ENCODE measurements at places on chromosomes 2 and 18. TPM values are rescaled to one million over a fixed set of nuclear protein-coding genes. Genes with fewer than 3 reads are reported as not detected.
A peak's percentile ranks its signal among the peaks of the same experiment; 100 is the strongest.

DNA sequence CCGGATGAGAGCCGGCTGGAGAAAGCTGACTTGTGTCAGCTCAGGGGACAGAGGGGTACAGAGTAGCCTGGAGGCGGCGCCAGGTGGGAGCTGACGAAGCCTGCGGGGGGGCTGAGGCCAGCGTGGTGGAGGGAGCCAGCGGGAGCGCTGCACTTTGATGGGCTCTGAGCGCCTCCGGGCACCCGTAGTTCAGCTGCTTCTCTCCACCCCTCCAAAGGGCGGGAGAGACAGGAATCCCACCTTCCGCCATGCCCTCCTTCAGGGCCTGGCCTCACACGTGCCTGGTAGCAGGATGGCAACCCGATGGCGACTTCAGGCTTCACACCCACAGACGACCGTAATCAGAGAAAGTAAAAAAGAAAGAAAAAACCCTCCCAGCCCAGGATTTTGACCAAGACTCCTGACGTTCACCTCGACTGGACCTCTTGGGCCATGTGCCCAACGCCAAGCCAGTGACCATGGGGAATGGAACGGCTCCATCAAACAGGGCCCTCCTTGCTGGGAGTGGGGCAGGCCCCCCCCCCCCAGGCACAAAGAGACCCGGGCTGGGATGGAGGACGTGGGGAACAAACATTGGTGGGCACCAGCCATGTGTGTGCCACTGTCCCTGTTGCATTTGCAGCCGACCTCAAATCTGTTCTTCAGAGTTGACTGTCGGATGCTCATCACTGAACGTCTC lies 60.7 kb upstream of the ASAP2 start:
- H3K27me3 ChIP-seq = no peaks in the 10 kb centered on the region
- peaks cover 58% of the 10 kb centered on the region for H3K4me1 ChIP-seq
- H3K4me3 ChIP-seq = no peak overlapping the region
- H3K36me3 ChIP-seq = no peaks in the 10 kb centered on the region

GRCh38 chr18:46711444-46711863 lies 45.4 kb downstream of the ST8SIA5 start:
- DNase-seq = no peak
- H3K4me3 ChIP-seq = no peak overlapping the region
- H3K27ac ChIP-seq = no peak overlapping the region
- H3K36me3 ChIP-seq = no peaks in the 10 kb centered on the region

GRCh38 chr18:79754831-79755351 lies 42.8 kb upstream of the KCNG2 start:
- H3K27me3 ChIP-seq = no peaks in the 10 kb centered on the region
- H3K36me3 ChIP-seq = 0 out of 2 replicates have a peak, but pooled peaks cover 6% of the 10 kb centered on the region
- H3K4me3 ChIP-seq = no peak overlapping the region
- H3K4me1 ChIP-seq = no peaks in the 10 kb centered on the region

GRCh38 chr2:137348301-137348700 lies 583.0 kb downstream of the THSD7B start:
- H3K27ac ChIP-seq = no peak overlapping the region
- H3K4me1 ChIP-seq = no peaks in the 10 kb centered on the region
- no peak overlapping the region for H3K4me3 ChIP-seq
- no peaks in the 10 kb centered on the region for H3K36me3 ChIP-seq
- H3K27me3 ChIP-seq = no peaks in the 10 kb centered on the region
- DNase-seq = no peak

- no peaks in the 10 kb centered on the region for H3K27me3 ChIP-seq
- no peak overlapping the region for H3K27ac ChIP-seq
- H3K4me1 ChIP-seq = peaks cover 6% of the 10 kb centered on the region
Measured at GRCh38 chr2:12964904-12965539, 248.3 kb downstream of the TRIB2 start.

DNA sequence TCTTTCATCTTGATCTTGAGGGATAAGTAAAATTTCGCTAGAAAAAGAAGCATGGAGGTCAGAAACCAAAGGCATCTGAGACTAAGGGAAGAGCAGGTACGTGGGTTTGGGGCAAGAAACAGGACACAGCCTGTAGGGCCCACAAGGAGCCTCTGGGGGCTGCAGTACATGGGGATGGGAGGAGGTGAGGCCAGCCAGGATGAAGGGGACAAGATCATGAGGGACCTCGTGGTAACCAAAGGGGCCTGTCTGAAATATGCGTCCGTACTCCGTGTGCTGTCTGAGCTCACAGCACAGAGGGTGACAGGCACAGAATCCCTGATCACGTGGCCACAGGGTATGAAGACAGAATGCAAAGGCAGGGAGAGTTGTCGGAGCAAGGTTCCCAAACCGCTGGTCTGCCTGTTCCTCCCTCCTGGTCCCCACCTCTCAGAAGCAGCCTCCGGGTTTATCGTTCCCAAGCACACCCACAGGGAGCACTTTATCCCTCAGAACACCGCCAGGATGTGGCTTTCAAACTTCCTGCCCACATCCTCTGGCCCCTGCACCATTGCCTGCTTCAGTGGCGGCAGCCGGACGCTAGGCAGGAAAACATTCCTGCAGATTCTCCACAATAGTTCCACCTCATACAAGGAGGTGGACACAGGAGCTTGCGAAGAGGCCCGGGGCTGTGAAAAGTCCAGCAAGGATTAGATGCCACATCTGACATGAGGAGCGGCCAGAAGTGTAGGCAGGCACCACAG lies 12.0 kb downstream of the TMEM163 start:
- no peaks in the 10 kb centered on the region for H3K27me3 ChIP-seq
- no peaks in the 10 kb centered on the region for H3K36me3 ChIP-seq
- H3K4me1 ChIP-seq = no peaks in the 10 kb centered on the region

GRCh38 chr2:30792521-30792920 lies 14.7 kb downstream of the CAPN13 start:
- H3K4me1 ChIP-seq = no peaks in the 10 kb centered on the region
- no peaks in the 10 kb centered on the region for H3K36me3 ChIP-seq
- H3K27ac ChIP-seq = no peak overlapping the region

GRCh38 chr2:122077771-122078170 lies 322.3 kb downstream of the TSN start:
- no peak overlapping the region for H3K27ac ChIP-seq
- H3K36me3 ChIP-seq = no peaks in the 10 kb centered on the region
- H3K4me3 ChIP-seq = no peak overlapping the region
- no peaks in the 10 kb centered on the region for H3K4me1 ChIP-seq
- H3K27me3 ChIP-seq = peaks cover 63% of the 10 kb centered on the region
- DNase-seq = no peak

- H3K4me1 ChIP-seq = peaks cover 11% of the 10 kb centered on the region
- no peaks in the 10 kb centered on the region for H3K36me3 ChIP-seq
- H3K27me3 ChIP-seq = no peaks in the 10 kb centered on the region
Measured at GRCh38 chr2:74406035-74406434, 15.4 kb downstream of the C2orf81 start.

GRCh38 chr2:72887032-72887739 lies at the start of gene SPR:
Gene SPR, plus strand, starts transcription at chr2:72887408. Its CDS starts 25 bp downstream, at chr2:72887433.
- H3K27me3 ChIP-seq = no peaks in the 10 kb centered on the region
- H3K4me3 ChIP-seq = peak within 1 kb of the TSS; percentile 85
- no peak within 1 kb of the TSS for H3K27ac ChIP-seq
- no peaks in the 10 kb centered on the region for H3K36me3 ChIP-seq
- DNase-seq = peak; percentile 45
- H3K4me1 ChIP-seq = peaks cover 21% of the 10 kb centered on the region

DNA sequence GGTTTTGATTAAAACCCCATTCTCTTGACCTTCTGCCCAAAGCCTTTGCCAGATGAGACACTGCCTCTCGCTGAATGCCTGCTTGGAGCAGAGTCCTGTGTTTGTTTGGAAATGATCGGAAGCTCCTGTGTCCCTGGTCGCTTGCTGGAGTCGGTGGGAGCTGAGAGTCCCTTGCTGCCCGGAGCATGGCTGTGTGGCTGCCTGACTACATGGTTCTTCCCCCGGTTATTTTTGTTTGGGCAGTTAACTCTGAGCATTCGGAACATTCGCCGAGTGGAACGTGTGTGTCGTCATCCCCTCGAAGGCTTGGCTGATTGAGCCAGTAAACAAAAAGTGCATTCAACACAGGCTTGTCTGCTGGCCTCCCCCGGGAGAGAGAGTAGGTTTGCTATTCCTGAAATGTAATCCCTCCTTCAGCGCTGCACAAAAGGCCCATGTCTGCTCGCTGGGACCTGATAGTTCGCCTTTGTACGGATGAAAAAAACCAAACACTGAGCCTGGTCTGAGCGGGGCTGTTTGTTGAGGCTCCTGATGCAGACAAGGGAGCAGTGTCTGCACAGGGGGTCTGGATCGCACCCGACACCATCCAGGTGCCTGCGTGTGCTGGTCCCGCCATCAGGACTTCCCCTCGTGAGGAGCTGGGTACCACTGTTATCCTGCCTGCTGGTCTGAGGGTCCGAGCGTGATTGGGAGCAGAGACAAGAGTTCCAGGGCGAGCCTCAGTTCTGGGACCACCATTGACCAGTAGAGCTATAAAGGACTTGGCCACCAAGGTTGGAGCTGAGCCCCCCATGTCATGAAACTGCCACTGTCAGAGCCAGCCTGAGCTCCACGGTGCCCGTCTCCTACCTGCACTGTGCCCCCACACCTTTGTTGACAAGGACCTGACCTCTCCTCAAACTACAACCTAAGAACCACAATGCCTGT lies 83.8 kb downstream of the AGAP1 start:
- DNase-seq = no peak
- no peaks in the 10 kb centered on the region for H3K36me3 ChIP-seq
- H3K4me3 ChIP-seq = no peak overlapping the region
- peaks cover 26% of the 10 kb centered on the region for H3K4me1 ChIP-seq

DNA sequence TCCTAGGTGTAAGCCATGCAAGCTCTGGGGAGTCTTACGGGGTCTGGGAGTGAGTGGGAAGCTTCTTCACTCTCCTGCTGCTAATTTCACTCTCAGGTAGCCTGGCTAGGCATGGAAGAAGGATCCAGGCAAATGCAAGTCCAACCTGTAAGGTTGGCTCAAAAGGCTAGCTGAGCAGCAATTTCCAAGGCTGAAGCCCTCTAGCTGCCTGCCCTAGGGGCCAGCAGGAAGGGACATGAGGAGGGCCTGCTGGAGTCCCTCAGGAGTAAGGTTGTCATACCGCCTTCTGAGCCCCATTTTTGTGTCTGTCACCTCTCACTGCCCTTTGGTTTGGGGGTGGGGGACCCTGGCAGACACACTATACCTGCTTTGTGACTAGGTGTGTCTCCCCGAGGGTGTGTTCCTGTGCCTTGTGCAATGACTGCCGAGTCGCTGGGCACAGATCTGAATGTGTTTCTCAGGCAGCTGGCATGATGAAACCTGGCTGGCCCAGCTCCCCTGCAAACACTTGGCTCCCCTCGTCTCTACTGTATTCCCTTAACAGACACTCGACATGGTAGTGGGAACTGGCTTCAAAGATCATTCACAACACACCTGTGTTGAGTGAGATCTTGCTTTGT lies 123.9 kb upstream of the FAM136A start:
- H3K27ac ChIP-seq = peak overlapping the region; percentile 60
- no peak overlapping the region for H3K4me3 ChIP-seq
- H3K27me3 ChIP-seq = no peaks in the 10 kb centered on the region

DNA sequence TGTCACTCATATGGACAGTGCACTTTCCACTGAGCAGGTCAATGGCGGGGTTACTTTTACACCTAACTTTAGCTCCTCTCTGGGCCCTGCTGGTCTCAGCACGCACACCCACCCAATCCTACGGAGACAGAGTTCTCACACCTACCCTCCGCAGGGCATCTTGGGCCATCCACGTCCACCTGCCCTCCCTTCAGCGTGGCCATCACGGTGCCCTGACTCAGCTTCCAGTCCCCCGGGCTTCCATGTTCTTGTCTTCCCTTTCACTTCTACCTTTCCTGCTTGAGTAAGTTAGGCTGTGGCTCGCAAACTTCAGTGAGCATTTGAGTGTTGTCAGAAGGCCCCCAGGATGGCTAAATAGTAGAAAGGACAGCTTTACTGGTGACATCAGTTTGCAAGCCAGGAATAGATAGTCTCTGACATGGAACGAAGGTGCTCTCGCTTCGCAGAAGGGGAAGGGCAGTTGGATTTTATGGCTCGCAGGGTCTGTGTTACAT lies 232.4 kb downstream of the SEPTIN10 start:
- no peaks in the 10 kb centered on the region for H3K36me3 ChIP-seq
- no peak overlapping the region for H3K4me3 ChIP-seq
- no peaks in the 10 kb centered on the region for H3K27me3 ChIP-seq
- H3K4me1 ChIP-seq = peaks cover under 1% of the 10 kb centered on the region

GRCh38 chr2:96103761-96104486 lies 12.4 kb downstream of the ADRA2B start:
- no peaks in the 10 kb centered on the region for H3K36me3 ChIP-seq
- no peaks in the 10 kb centered on the region for H3K4me1 ChIP-seq
- no peak overlapping the region for H3K4me3 ChIP-seq
- H3K27me3 ChIP-seq = peaks cover 21% of the 10 kb centered on the region
- DNase-seq = no peak
- H3K27ac ChIP-seq = no peak overlapping the region

- H3K4me3 ChIP-seq = no peak overlapping the region
- no peaks in the 10 kb centered on the region for H3K27me3 ChIP-seq
- DNase-seq = no peak
- peaks cover 35% of the 10 kb centered on the region for H3K4me1 ChIP-seq
- no peaks in the 10 kb centered on the region for H3K36me3 ChIP-seq
Measured at GRCh38 chr2:25697559-25698341, 24.4 kb upstream of the DTNB start.

DNA sequence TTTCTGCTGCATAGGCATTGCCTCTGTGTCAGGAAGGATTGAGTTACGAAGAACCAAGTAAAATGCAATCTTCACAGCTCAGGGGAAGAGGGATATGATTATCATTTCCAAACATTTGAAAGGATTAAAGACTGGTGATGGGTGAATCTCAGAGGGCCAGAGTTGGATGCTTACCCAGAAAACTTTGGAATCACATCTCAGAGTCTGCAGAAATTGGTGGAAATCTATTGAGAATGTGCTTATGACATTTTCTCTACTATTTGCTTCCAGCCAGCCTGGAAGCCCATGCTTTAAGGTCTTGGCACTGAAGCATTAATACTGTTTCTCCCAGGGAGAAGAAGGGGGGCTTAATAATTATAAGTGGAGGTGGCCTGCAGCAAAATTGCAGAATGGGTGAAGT lies 1301.4 kb upstream of the PIK3C3 start:
- H3K27me3 ChIP-seq = no peaks in the 10 kb centered on the region
- H3K27ac ChIP-seq = no peak overlapping the region
- DNase-seq = no peak
- H3K36me3 ChIP-seq = no peaks in the 10 kb centered on the region
- no peak overlapping the region for H3K4me3 ChIP-seq
- H3K4me1 ChIP-seq = no peaks in the 10 kb centered on the region

- no peak overlapping the region for H3K4me3 ChIP-seq
- no peak for DNase-seq
- no peaks in the 10 kb centered on the region for H3K36me3 ChIP-seq
- H3K27ac ChIP-seq = no peak overlapping the region
Measured at GRCh38 chr2:223199531-223200515, 147.8 kb downstream of the KCNE4 start.

- no peaks in the 10 kb centered on the region for H3K36me3 ChIP-seq
- H3K4me3 ChIP-seq = no peak overlapping the region
- H3K4me1 ChIP-seq = no peaks in the 10 kb centered on the region
- no peak for DNase-seq
- H3K27me3 ChIP-seq = no peaks in the 10 kb centered on the region
- H3K27ac ChIP-seq = no peak overlapping the region
Measured at GRCh38 chr2:219434468-219434717, 250 bp upstream of the SPEG start.

- no peak overlapping the region for H3K4me3 ChIP-seq
- peaks cover 55% of the 10 kb centered on the region for H3K4me1 ChIP-seq
- H3K27me3 ChIP-seq = no peaks in the 10 kb centered on the region
- DNase-seq = no peak
- H3K36me3 ChIP-seq = no peaks in the 10 kb centered on the region
Measured at GRCh38 chr2:28637066-28638047, 114.3 kb upstream of the PPP1CB start.

- DNase-seq = no peak
- no peak overlapping the region for H3K4me3 ChIP-seq
- H3K27ac ChIP-seq = no peak overlapping the region
- H3K27me3 ChIP-seq = no peaks in the 10 kb centered on the region
- peaks cover 6% of the 10 kb centered on the region for H3K36me3 ChIP-seq
Measured at GRCh38 chr18:54825601-54826344, 2.5 kb upstream of the RAB27B start.

Gene KCNJ3
- total RNA-seq = not detected

Gene MATN3
- total RNA-seq = 1.9 TPM

Gene CPO
- not detected for total RNA-seq

Gene HOXD3
- not detected for total RNA-seq

Gene CYP26B1
- 0.55 TPM for total RNA-seq

All from PC-9 (cell line).